NCI-H187 treated with DMSO at 0.1 percent for 48 hours (cell line): ENCODE measurements at places on chromosomes 6 and 20.

GRCh38 chr6:133277900-133278545 lies 36.9 kb downstream of the EYA4 start:
- DNase-seq = peak; percentile 1

DNA sequence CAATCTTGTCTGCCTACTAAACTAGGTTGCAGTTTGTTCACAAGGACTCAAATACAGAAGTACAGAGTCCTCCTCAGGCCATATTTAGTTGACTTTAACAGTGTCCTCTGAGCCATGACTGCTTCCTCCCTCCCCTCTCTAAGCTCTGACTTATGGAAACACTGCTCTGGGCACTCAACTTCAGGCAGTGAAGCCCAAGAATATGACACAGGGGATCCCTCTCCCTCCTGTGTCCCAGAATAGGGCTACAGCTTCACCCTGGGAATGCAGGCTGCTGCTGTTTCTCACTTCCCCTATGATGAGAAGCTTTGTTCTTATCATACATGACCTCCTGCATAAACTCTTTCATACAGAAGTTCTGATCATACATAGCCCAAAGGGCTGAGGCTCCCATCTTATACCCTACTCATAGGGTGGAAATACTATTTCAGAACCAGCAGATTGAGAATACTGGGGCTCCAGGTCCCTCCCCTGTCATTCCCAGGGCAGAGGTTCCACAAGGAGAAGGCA lies 97.3 kb upstream of the UST start:
- no peak for DNase-seq

GRCh38 chr6:151498327-151498726 lies 4.5 kb downstream of the CCDC170 start:
- no peak for DNase-seq

GRCh38 chr6:140138311-140139010 lies 764.0 kb upstream of the CITED2 start:
- DNase-seq = no peak

DNA sequence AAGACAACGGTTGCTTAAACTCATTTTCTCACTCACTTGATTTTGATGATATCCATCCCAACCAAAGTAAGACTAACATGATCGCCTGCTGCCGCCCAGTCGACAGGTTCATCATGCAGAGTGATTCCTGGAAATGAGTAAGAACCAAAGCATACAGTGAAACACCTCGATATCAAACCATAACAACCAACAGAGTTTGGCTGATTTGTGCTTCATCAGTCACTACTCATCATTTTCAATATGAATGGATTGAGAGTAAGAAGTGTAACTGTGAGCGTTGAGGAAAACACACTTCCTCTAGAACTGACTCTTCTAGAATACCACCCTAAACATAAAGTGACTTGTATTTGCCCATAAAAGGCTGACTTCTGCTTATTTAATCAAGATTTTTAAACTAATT lies 29.2 kb upstream of the ALDH8A1 start:
- DNase-seq = no peak

DNA sequence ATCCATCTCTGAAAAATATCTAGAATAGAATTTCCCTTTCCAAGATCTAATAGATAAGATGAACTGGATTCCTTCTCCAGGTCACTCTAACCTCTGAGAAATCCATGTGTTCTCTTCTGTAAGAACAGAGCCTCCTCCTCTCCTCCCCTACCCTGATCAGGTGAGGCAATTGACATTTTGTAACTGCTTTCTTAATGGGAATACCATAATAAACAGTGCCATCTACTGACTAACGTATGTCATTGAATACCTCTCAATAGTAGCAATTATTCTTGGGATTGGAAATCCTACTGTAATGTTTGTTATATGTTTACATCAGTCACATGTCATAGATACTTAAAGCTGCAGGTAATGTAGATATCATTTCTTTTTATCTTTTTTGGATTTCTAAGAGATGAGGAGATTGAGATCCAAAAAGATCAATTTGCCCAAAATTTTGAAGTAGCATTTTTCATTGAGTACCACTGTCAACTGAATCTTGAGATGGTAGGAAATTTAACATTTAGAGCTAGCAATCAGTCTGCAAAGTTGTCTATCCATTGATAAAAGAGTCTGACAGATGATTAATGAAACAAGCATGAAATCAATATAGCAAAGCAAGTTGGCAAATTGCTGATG lies 365.8 kb upstream of the HSF2 start:
- DNase-seq = no peak

DNA sequence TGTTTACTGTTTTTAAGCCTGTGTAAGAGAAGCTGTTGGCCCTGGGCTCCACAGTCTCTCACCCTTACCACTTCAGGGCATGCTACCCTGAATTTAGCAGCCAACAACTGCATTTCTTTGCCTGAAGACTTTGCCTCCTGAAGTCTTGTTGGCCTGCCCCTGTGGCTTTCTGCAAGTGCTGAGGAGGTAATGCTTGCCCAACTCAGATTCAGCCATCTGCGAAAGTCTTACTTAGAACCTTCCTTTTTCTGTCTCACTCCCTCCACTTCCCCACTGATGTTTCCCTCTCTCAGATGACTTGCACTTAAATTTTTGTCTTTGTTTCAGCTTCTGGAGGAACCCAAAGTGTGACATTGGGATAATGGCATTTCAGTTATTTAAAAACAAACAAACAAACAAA lies 11.8 kb upstream of the IBTK start:
- no peak for DNase-seq

DNA sequence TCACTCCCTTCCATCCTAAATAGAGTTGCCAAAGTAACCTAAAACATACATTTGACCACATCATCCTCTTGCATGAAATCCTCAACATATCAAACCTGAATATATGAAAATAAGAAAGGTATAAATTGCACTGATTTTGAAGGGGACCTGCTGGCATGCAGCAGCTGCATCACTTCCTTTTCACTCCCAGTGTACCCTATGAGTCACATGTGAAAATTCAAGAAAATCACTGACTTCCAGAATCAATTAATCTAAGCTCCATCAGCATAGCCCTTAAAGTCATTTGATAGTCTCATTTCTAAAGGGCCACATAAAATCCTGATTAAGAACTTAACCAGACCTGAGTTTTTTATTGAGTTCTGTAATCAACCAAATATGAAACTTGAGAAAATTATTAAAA lies 24.3 kb downstream of the SNX14 start:
- no peak for DNase-seq

DNA sequence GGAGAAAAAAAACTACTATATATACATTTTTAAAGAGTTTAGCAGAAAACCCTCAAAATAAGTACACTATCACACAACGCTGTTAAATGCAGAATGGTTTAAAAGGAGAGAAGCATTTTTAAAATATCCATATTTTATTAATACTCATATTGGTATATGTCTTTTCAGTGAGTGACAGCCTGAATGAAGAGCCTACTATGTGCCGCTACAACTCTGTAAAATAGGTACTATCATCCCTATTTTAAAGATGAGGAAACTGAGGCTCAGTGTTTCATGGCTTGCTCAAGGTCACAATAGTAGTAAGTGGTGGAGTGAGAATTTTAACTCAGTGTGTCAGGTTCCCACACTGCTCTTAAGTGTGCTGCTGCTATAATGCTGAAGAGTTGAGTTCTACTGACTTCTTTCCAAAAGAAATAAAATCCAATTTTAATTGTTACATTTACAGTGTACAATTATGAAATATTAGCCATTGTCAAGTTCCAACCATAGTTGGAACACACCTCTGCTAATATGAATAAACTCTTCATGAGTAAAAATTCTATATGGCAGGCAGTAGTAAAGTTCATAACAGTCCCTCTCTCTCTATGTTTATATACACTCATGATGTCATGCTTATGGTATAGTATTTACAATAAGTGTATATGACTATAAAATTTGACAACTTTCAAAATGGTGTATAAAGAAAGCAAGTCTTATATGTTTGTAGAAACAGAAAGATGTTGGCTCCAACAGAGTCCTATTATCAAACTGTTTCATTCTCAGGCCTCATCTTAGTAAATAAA lies 3.1 kb downstream of the FAM184A start:
- no peak for DNase-seq

- DNase-seq = no peak
These were observed 444.2 kb upstream of the JAG1 start for GRCh38 chr20:11117808-11118528.

DNA sequence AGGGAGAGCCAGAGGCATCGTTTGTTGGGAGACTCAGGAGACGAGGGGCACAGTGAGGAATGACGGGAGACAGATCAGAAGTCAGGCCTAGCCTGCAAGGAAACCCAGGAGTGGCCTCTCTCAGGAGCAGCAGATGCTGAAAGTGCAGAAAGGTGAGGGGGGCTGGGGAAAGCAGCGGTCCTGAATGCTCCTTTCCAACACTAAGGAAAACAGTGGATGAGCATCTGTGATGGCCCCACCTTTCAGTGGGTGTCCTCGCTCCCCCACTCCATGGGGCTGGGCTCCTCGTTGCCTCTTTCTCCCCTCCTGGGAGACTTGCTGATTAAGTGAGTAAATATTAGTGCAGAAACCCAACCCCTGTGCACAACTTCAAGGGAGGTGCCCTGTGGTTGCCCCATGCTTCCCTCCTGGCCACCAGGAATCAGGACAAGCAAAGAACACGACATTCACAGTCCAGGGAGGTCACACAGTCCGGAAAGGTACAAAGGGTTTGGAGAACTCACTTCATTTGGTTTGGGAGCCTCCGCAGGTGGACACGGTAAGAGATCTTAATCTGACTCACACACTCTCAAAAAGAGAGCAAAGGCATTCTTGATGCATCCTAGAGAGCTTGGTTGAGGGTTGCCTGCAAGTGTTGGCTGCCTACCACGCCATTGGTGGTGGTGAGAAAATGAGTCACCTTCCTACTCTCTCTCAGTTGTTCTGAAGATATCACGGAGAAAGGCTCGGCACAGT lies 9.7 kb upstream of the BPIFB1 start:
- DNase-seq = no peak

DNA sequence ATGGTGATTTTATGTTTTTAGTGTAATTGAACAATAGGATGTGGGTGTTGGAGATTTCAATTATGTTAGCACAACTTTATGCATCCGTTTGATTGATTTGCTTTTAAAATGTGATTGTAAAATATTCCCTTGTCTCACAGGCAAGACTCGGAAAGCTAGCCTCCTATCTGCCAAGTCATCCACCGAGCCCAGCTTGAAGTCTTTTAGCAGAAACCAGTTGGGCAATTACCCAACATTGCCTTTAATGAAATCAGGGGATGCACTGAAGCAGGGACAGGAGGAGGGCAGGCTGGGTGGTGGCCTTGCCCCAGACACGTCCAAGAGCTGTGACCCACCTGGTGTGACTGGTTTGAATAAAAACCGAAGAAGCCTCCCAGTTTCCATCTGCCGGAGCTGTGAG lies 200.9 kb downstream of the SASH1 start:
- DNase-seq = no peak

DNA sequence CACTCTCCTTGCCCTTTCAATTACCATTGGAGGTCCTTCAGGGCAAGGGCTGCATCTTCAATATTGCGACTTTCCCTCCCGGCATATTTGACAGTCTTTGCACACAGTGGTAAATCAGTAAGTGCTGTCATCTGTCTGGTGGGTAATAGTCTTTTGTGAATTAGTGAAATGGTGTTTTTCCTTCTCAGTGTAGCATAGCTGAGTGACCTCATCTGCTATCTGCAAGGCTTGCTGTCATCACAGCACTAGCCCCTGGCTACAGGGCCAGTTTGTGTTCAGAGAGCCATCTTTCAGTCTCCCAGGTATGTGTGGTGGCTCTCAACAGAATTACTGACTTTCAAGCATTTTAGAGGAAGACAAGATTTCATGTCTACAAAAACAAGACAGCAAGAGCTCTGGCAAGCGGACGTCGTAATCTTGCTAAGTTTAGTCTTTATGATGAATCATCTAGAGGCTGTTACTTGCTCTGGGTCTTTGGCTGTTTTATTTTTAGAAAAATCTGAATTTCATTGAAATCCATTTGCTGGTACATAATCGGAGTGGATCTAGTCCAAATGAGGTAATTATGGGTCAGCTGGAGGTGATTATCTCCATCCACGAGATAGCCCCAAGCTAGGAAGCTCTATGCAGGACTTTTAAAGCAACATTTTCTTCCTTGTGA lies 528.9 kb downstream of the EPM2A start:
- no peak for DNase-seq

DNA sequence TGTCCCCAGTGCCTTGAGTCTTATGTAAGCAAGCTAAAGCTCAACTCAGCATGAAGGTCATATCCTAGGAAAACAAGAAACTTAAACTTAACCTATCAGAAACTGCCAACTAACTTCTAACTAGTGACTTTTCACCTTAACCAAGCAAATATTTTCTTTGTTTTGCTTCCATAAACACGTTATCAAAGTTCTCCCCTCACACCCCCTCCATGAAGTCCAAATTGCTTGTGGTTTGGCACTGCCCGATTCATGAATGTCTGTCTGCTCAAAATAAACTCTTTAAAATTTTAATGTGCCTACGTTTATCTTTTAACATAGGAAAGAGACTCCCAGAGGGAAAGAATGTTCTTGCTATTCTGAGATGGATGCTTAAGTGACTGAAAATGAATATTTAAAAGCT lies 34.9 kb downstream of the GSTA2 start:
- DNase-seq = no peak

GRCh38 chr6:11711003-11711983 lies 67.3 kb downstream of the ADTRP start:
- no peak for DNase-seq

DNA sequence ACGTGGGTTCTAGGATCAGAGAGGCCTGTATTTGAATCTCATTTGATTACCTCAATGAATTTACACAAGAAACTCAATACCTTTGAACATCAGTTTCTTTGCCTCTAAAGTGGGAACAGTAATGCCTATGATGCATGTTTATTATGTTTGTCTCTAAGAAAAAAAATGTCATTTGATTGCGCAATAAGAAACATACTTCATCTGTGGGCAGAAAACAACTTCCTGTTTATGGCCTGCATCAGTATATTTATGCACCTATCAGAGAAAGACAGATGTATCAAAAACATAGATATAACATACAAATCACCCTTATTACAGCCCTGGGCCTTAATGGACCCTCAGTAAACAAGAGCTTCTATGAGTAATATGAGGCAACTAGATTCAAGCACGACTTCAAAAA lies 516.4 kb upstream of the ARID1B start:
- no peak for DNase-seq

DNA sequence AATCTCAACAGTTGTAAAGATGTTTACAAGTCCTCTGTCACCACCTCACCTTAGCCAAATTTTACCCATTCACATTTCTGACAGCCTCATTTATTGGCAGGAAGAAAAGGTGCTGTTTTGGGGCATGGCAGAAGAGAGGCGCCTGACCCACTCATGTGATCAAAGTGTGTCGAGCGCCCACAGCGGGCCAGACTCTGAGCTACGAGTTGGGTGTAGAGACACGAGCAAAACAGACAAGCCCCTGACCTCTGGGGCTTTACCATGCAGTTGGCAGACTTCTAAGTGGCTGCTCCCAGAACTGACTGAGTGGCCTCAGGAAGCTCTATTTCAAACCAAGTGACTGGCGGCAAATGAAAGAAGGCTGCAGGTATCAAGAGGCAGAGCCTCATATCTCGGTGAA lies 167.0 kb downstream of the SOBP start:
- DNase-seq = no peak
